ENCODE measurements at places on chromosomes 7 and 10. TPM values are rescaled to one million over a fixed set of nuclear protein-coding genes. Genes with fewer than 3 reads are reported as not detected.
A peak's percentile ranks its signal among the peaks of the same experiment; 100 is the strongest.

Gene PIP
- total RNA-seq: not detected

Gene PLEKHS1
- total RNA-seq: not detected

Gene GPRIN2
- total RNA-seq: not detected

Gene PLEKHA8
- total RNA-seq: 17.9 TPM

Gene ZPBP
- total RNA-seq: not detected

Gene RP9
- total RNA-seq: 18.5 TPM

Gene ZNF680
- total RNA-seq: 10.8 TPM

Gene TSPAN13
- total RNA-seq: 42.2 TPM

GRCh38 chr7:75969704-75970498, 24.5 kb downstream of the TMEM120A start:
- DNase-seq: no peak

- DNase-seq: no peak
These were observed 68.8 kb downstream of the PCGF5 start for GRCh38 chr10:91289305-91289704.

DNA sequence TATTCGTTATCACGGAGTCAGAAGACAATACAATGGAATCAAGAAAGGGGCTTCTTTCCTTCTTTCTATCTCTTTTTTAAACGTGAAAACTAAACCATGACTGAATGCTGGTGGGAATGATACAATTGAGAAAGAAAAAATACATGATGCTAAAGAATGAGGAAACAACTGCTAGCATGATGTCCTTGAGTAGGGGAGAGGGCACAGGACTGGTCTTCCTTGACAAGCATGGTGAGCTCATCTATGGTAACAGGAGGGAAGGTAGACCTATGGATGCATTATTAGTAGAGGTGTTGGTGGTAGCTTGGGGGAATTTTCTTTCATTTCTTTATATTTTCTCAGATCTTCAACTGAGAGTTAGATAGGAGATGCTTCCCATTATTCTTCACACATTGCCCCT, 88.9 kb upstream of the COL1A2 start:
- no peak for DNase-seq

GRCh38 chr10:106919871-106920282, 244.6 kb downstream of the SORCS1 start:
- no peak for DNase-seq

GRCh38 chr7:128178611-128179010, 62.5 kb upstream of the LEP start:
- no peak for DNase-seq

DNA sequence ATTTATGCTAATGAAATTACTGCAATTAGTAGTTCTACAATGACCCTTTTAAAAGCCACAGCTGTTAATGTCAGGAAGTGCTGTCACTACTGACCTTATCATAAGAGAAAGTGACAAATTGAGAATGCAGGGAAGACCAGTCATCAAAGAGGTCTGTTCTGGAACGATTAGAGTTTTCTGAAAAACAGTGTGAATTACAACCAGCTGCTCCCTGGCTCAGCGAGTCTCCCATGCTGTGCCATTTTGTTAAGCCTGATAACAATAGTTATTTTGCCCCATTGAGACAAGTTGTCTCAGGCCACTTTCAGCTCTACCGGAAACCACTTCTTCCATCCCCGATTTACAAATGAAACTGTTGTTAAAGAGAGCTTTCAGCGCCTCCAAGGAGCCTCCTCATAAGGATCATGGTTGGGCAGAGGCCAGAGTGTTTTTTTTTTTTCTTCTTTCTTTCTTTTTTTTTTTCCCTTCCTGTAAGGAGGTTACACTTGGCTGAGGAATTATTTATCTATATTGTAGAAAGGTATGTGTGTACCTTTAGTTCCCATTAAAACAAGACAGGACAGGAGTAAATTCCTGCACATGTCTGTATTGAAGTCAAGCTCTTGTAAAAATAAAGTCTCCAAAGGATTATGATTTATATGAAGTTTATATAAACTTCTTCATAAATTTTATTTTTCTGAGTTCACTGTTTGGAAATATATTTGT, 173.6 kb downstream of the CDCA7L start:
- DNase-seq: peak; percentile 20

DNA sequence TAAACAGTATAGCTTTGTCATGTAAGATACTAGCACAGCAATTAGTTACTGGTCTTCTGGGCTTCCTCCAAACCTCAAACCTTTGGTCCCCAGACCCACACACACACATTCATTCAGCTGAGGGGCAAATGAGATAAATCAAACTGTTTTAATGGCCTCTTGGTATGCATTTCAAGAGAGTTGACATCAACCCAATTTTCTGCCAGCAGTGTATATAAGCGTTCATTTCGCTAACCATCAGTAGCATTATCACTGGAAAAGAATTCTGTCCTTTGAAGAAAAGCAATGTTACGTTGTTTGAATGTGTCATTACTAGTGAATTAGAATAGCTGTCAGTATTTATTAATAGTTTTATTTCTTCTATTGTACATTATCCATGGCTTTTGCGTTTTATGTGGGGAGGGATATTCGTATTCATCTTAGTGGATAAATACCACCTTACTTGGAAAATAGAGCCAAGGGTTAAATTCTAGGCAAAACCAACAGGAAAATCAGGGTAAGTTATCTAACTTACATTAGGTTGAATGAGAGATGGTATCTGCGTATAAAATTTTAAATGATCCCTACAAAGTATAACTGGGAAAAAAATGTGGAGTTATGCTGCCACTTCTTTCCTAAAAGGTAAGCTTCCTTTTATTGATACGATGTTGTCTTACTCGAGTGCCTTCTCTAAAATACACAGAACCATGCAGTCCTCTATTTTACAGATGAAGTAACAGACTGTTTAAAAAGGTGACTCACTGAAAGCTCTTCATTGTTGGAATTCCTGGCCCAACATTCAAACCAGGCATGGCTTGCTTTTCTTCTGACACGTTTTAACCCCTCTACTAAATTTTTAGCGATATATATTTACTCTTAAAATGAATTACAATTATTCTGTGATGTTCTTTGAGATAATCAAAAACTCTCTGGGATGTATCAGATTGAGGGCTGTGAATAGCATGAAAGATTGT, 2.0 kb upstream of the ZMYND11 start:
- peak; percentile 45 for DNase-seq

- DNase-seq: no peak
These were observed 350.2 kb downstream of the GATA3 start for GRCh38 chr10:8404721-8405120.

DNA sequence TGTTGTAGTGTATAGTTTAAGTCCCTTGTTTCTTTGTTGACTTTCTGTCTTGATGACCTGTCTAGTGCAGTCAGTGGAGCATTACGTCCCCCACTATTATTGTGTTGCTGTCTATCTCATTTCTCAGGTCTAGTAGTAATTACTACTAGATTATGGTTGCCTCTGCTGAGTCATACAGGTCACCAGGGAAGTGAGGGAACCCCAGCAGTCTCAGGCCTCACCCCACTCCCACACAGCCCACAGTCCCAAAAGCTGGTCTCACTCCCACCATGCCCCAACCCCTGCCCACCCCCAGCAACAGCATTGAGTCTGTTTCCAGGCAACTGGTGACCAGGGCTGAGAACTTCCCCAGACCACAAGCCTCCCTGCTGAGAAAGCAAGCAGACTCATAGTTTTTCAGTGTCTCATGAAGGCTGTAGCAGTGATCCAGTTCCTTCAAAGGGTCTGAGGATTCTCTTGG, 88.0 kb downstream of the PLXDC2 start:
- DNase-seq: no peak

GRCh38 chr7:54841772-54842697, 83.0 kb upstream of the SEC61G start:
- peak; percentile 26 for DNase-seq

- no peak for DNase-seq
These were observed 2.9 kb downstream of the FOXI2 start for GRCh38 chr10:127739908-127740307.

GRCh38 chr7:20862554-20862953, 75.9 kb upstream of the SP8 start:
- DNase-seq: no peak

DNA sequence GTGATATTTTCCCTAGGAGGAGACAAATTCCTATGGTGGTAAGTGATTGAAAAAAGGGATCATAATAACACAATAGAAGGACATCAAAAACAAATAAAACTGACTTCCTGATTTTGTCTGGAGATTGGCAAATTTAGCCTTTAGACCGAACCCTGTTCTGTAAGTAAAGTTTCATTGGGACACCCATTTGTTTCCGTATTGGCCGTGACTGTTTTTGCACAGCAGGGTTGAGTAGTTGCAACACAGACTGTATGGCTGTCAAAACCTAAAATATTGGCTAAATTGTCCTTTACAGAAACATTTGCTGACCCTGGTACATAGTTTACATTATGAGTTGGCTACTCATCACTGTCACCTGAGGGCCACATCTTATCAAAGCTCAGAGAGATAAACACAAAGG, 168.6 kb downstream of the PRKCQ start:
- DNase-seq: no peak

DNA sequence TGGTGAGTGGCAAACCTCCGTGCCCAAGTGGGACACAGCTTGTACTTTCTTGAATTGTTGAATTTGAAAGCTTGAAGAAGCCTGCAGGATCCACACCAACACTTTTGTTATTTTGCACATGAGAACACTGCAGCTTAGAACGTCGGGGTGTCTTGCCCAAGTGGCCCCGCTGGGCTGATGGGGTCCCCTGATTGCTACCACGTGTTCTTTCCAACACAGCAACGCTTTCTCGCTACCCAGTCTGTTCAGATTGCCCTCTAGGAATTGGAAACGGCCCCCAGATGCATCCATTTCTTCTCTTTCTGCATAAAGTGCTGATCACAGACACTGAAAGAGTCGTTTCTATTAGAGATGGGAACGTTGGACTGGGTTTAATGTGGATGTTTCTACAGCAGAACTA, 268.5 kb downstream of the ADARB2 start:
- no peak for DNase-seq

DNA sequence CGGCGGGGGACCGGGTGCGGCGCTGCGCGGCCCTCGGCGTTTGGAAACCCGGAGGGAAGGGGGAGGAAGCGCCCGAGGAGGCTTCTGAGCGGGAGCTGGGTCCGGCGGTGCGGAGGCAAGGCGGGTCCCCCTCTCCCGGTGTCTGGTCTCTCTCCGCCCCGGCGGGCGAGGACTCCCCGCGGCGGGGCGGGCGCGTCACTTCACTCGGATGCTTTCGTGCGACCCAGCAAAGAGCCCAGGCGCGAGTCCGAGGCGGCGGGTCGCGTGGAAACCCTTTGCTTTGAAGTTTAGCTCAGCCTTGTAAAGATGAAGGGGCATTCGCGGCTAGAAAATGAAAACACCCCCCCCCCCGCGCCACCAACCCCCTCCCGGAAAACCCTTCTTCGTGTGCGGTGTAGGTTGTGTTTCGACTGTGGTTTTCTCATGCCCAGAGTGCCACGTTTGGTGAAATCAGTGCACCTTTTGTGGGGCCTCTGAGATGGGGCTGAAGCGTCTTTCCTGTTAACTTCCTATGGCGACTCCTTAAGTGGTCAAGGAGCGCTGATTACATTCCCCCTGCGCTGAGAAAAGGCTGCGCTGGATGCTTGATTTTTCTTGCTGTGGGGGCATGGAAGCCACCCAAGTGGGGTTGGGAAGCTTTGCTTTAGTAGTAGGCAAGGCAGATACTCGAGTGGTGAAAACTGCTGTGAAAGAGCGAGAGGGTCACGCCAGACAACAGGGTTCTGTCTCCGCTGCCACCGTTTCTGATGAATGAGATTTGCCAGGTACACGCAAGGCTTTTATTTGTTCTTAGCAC, 876 bp downstream of the GNAI1 start:
- no peak for DNase-seq

DNA sequence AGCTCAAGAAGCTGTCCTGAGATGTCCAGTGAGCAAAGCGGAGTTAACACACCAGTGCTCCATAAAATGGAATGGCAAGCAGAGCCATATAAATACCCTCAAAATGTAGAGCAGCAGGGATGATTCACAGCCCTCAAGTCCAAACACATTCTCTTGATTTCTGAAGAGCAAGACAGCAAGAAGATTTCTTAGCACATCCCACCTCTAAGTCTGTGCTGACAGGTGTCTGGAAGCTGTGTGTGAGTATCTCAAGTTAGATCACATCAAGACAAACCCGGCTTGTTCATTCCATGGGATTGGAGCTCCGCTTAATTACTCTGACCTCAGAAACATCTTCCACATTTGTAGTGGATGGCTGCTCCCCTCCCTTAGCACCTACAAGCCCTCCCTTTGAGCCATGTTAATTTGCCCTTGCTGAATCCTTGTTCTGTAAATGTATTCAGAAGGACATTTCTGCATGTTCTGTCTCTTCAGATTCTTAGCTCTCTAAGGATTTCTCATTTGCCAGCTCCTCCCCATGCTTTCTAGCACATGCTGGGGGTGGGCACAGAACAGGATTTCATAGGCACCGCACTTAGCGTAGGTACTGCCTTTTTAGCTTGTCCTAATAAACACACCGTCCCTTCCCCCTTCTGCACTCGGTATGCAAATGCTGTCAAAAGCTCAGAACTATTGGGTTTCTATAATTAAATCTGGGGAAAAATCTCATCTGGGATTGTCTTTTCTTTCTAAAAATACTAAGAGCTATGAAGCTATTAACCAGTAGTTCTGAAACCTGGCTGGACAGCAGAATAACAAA, 112.7 kb downstream of the CPXM2 start:
- DNase-seq: no peak

DNA sequence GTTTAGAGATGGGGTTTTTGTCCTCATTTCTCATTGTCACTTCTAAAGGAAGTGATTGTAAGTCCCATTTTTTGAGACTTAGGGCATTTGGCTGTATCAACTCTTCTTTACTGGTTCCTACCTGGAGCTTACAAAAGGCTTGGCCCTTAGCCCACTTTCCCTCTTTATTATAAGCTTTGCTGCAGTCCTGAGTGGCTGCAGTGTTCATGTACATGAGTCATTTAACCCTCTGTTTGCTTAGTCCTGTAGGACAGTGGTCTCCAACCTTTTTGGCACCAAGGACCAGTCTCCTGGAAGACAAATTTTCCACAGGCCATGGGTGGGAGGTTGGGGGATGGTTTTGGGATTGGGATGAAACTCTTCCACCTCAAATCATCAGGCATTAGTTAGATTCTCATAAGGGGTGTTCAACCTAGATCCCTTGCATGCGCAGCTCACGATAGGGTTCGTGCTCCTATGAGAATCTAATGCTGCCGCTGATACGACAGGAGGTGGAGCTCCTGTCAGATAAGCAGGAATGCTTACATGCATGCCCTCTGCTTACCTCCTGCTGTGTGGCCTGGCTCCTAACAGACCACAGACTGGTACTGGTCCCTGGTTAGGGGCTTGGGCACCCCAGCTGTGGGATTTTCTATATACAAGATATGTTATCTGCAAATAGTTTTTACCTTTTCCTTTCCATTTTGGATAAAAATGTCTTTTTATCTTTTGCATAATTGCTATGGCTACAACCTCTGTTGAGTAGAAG, 99.7 kb downstream of the CCSER2 start:
- peak; percentile 29 for DNase-seq

GRCh38 chr10:49292565-49293207, 6.3 kb upstream of the C10orf71 start:
- DNase-seq: no peak

DNA sequence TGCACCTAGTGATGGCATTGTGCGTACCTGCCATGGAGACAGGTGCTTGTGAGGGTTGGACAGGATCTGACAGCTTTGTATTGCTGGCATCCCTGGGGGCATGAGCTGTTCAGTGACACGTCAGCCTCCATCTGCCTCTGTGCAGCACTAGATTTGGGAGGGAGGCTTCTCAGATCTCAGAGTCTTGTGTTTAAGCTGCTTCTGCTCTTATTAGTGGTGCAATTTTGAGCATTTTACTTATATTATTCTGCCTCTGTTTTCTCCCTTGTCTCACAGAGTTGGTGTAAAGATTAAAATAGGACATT, 5.1 kb downstream of the ARHGAP22 start:
- no peak for DNase-seq

- no peak for DNase-seq
These were observed 28.7 kb downstream of the HDAC9 start for GRCh38 chr7:18524248-18524647.
